ENCODE measurements at places on chromosomes 7 and 10. TPM values are rescaled to one million over a fixed set of nuclear protein-coding genes. Genes with fewer than 3 reads are reported as not detected.

Gene KCNIP2
- 2.0 TPM for total RNA-seq

Gene GJC3
- not detected for total RNA-seq

Gene OTUD1
- 4.3 TPM for total RNA-seq

Gene TRIM50
- total RNA-seq = 0.47 TPM

Gene PKD2L1
- total RNA-seq = not detected

Gene TMEM130
- not detected for total RNA-seq

Gene PODXL
- total RNA-seq = 2.3 TPM

Gene ASB10
- total RNA-seq = not detected

Gene ALOX5
- total RNA-seq = not detected

Gene SPDYE6
- not detected for total RNA-seq

Gene LSM5
- 145 TPM for total RNA-seq

- DNase-seq = no peak
These were observed 14.2 kb downstream of the DNAJC9 start for GRCh38 chr10:73232887-73233286.

DNA sequence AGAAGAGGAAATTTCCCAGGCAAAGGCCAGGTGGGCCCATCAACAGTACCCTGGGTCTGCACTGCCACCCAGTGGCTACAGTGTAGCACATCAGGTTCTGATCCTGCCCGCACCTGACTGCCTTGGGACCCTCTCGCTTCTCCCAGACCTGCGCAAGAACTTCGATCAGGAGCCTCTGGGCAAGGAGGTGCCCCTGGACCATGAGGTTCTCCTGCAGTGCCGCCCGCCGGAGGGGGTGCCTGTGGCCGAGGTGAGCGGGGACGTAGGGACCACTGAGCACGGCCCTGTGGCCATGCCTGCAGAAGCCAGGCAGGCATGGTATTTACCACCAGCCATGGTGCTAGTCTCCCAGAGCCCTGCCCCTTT is 33.9 kb upstream of the SLC29A3 start:
- DNase-seq = peak; percentile 42

- no peak for DNase-seq
These were observed 74.8 kb upstream of the RPA3 start for GRCh38 chr7:7793249-7793648.

GRCh38 chr7:2492038-2492437 is 15.8 kb upstream of the GRIFIN start:
- DNase-seq = no peak

DNA sequence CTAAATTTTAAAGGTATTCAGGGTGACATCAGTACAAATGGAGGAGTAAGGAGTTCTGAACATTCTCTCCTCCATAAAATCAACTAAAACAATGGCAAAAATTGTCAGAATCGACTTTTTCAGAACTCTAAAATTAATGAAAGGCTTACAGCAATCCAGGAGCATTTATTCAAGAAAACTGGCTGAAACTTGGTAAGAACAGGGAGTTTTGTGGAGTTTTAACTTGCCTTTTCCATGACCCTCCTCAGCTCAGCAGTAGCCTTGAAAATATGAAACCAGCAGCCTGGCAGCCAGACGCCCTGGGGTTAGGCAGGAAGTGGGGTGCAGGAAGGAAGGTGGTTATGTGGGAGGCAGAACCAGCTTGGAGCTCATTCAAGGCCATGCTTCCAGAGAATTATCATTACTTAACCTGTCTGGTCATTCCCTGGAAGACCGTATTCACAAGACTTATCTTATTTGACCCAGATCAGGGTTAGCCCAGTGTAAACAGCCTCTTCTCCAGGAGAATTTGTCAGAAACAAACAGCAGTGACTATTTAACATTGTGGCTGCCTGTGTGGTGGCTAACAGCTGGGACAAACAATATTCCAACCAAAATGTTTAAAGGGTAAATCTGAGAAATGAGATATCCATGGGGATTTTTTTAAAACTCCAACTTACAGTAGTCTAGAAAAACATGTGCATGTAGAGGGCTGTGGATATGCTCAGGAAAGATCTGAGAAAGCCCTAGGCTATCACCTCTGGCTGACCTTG is 75.7 kb upstream of the MACROH2A2 start:
- DNase-seq = no peak

GRCh38 chr7:151626422-151627115 is 106.9 kb upstream of the RHEB start:
- peak; percentile 46 for DNase-seq

GRCh38 chr7:30146127-30146612 is 11.4 kb downstream of the MTURN start:
- DNase-seq = no peak

GRCh38 chr7:27111042-27111750 is 8.7 kb upstream of the HOXA2 start:
- DNase-seq = no peak

- DNase-seq = no peak
These were observed 105.6 kb upstream of the GPR26 start for GRCh38 chr10:123560301-123561140.

- peak; percentile 59 for DNase-seq
These were observed 39.2 kb downstream of the ENO4 start for GRCh38 chr10:116888380-116889055.

GRCh38 chr7:126557271-126557670 is 695.5 kb downstream of the GRM8 start:
- DNase-seq = no peak

- DNase-seq = no peak
These were observed 8.7 kb downstream of the CPXM2 start for GRCh38 chr10:123882681-123883445.

DNA sequence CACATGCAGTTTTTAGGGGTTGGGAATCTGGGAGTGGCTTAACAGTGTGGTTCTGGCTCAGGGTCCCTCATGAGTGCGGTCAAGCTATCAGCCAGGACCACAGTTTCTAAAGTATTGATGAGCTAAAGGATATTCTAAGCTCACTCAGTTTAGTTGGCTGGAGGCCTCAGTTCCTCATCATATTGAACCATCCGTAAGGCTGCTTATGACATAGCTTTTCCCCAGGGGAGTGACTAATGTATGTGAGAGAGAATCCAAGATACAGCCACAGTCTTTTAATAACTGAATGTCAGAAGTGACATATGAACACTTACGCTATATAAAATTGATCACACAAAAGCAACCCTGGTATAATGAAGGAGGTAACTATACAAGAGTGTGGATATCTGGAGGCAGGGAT is 245.3 kb downstream of the POLR1F start:
- DNase-seq = no peak

- no peak for DNase-seq
These were observed 16.4 kb upstream of the ELAPOR2 start for GRCh38 chr7:87075671-87076404.

DNA sequence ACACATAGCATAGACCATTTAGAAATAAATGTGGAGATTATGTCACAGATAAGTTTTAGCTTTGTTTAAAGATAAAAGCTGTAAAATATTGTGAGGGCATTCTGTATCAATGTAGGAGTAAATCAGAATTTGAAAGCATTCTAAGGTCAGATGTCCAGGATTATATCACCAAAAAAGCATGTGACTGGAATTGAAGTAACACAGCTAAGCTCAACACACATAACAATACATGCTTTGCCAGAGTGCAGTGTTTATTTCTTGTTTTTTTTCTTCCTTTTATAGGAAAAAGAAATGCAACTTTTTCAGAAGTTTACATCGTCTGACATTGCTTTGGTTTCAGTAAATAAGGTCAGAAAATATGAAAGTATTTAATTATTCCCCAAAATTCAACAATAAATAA is 183.4 kb downstream of the HTR7 start:
- no peak for DNase-seq

DNA sequence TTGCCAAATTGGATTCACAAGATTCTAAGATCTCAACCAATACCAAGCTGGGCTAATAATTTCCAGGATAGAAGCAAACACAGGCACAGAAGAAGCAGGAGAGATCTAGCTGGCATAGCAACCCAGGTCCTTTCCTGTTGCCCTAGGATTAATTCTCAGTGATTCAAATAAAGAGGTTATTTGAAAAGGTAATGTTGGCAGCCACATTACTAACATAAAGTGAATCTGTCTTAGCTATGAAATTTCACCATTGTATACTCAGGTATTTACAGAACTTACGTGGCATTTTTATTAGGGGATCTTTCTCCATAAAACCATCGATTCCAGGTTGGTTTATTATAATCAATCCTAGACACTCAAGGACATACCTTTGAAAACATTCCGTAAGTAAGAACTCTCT is 379.3 kb upstream of the POM121L12 start:
- no peak for DNase-seq

DNA sequence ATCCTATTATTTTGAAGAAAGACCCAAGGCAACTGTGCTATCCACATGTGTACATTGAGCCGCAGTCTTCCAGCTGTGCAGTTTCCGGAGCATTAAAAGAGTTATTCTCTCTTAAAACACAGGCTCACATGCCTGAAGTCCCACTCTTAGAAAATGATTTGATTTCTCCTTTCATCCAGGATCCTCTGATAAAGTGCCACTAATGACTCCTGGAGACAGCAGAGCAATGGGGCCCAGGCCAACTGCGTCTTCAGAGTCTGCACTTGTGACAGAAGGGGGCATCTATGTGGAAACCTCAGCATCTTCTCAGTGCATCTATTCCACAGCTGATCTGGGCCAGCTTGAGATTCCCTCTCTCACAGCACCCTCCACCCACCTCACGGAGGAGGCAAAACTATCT is 482.1 kb upstream of the AKR1E2 start:
- no peak for DNase-seq

DNA sequence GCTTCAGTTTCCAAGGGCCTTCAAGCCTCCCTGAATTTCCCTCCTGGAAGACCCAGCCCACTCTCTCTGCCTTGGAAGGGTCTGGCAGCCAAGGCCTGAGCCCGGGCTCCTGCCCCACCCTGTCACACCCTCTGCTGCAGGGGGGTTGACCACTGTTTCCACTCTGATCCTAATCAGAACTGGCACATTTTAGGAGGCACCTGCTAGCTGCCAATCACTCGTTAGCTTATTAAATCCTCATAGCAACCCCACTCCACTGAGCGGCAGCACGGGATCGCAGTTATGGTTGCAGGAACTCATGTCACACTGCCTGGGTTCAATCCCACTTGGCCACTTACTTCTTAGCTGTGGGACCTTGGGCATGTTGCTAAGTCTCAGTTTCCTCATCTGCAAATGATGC is 12.9 kb downstream of the HSPB1 start:
- DNase-seq = no peak

GRCh38 chr7:94660006-94660405 is 4.1 kb upstream of the SGCE start:
- no peak for DNase-seq

- DNase-seq = no peak
These were observed 27.5 kb downstream of the CTNNA3 start for GRCh38 chr10:67668448-67668847.

DNA sequence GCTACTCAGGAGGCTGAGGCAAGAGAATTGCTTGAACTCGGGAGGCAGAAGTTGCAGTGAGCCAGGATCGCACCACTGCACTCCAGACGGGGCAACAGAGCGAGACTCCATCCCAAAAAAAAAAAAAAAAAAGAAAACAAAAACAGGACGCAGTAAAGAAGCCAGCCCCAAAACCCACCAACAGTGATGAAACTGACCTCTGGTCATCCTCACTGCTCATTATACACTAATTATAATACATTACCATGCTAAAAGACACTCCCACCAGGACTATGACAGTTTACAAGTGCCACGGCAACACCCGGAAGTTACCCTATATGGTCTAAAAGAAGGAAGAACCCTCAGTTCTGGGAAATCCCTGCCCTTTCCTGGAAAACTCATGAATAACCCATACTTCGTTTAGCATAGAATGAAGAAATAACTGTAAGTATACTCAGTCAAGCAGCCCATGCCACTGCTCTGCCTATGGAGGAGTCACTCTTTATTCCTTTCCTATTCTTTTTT is 40.0 kb upstream of the EIF4H start:
- no peak for DNase-seq

Measured in NCI-H460 (cell line).